Stimulated activated CD4-positive, alpha-beta T cell treated with anti-CD3 and anti-CD28 coated beads, TNF-alpha, amount 100 ng/mL, for 4 hours (primary cell): ENCODE measurements at places on chromosomes 13 and 19.

- no peak for DNase-seq
These were observed 35.7 kb downstream of the TSKS start for GRCh38 chr19:49727217-49728030.

GRCh38 chr13:97174638-97175037 lies 47.5 kb upstream of the MBNL2 start:
- no peak for DNase-seq

DNA sequence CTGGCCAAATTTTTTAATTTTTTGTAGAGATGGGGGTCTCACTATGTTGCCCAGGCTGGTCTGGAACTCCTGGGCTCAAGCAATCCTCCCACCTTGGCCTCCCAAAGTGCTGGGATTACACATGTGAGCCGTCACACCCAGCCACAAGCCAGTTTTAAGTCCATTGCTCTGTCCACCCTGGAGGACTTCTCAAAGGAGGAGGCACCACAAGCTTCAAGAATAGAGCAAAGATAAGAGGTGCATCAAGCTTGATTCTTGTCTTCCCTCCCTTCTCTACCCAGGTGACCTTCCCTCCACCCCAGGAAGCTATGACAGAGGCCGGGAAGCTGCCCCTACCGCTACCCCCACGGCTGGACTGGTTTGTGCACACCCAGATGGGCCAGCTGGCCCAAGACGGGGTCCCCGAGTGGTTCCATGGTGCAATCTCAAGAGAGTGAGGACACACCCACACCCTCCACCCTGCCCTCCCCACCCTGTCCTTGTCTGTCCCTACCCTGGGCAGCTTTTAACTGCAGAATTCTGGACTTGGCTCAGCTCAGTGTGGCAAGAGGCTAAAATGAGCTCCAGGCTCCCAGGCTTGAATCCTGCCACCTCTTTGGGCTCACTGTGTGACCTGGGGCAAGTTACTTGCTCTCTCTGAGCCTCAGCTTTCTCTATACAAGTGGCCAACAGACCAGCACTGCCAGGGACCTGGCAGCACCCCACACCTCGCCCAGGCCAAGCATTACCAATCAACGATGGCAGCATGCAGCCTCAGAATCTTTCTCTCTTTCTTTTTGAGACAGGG lies 5.2 kb downstream of the HSH2D start:
- DNase-seq: no peak

DNA sequence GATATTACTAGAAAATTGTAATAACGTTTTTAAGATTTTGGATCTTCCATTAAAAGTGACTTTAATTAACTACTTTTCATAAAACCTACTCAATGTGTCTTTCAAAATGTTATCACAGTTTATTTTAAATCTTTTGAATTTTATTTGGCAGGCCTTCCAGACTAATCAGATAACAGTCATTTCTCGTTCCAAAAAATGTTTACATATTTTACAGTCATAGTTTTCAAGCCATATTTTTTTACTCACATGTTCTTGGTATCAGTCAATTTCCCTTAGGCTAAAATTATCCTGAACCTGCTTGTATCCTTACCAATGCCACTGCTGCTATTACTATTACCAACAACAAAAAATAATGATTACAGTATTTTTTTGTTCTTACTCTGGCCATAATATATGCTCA lies 1783.5 kb downstream of the SLITRK5 start:
- DNase-seq: no peak

- DNase-seq: no peak
These were observed 169.2 kb upstream of the TSHZ3 start for GRCh38 chr19:31518216-31519020.
